ENCODE measurements at places on chromosomes 3 and 15.
A peak's percentile ranks its signal among the peaks of the same experiment; 100 is the strongest.

GRCh38 chr3:5198986-5199731 lies 11.7 kb downstream of the EDEM1 start:
- no peak for DNase-seq

DNA sequence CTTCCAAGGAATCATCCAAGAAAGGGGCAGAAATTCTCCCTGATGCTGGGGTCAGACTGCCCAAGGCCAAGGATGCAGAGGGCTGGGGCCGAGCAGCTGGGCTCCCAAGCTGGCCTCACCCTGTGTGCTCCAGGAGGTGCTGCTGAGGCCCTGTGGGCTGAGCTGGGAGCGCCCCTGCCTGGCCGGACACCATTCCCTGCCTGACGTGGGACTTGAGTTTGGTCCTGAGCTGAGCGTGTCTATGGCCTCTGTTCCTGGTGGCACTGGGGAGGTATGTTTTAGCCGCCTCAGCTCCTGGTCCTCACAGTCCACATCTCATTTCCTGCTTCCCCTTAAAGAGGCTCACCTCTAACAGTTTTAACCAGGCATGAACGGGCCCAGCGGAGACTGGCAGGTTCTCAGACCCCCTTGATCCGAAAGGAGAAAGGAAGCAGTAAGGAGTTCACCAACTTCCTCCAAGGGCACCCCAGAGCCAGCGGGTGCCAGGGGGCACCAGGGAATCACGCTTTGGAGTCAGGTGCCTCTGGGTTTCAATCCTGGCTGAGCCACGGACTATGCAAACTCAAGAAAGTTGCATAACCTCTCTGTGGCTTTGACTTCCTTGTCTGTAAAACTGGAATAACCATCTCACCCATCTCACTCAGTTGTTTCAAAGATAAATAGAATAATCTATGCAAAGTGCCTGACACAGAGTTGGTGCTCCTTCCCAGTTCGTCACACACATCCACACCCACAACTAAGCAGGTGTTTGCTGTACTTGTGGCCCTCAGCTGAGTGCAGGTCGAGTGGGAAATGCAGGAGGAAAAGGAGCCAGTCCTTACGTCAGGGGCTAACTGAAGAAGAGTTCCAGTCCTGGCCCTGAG lies 48.6 kb downstream of the SLC12A8 start:
- DNase-seq: peak; percentile 58

DNA sequence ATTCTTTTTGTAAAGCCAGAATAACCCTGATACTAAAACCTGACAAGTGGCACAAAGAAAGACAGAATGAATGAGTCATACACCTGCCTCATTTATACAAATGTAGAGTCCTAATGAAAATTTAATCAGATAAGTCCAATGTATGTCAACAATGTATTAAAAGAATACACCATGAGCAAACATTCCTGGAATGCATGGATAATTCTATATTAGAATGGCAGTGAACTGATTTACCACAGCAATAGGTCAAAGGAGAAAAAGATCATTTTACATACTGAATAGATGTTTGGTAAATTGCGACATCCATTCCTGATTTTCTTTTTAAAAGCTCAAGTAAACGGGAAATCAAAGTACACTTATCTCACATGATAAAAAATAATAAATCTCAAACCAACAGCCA lies 11.2 kb upstream of the LOXL1 start:
- no peak for DNase-seq

DNA sequence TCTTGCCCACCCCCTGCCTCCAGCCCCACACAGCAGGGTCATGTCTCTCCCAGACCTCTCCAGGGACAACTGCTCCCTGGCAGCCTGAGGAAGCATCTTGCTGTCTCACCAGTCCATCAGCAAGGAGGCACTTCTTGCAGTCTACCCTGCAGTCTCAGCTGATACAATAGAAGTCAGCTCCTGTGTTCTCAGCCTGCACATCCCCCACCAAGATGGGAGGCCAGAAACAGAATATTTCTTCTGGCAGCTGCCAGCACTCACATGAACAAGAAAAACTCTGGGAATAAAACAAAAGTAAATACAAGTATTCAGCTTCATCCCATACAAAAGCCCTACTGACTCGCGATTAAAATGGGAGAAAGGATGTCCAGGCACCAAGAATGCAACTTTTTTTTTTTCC lies 457.4 kb upstream of the PROK2 start:
- no peak for DNase-seq

DNA sequence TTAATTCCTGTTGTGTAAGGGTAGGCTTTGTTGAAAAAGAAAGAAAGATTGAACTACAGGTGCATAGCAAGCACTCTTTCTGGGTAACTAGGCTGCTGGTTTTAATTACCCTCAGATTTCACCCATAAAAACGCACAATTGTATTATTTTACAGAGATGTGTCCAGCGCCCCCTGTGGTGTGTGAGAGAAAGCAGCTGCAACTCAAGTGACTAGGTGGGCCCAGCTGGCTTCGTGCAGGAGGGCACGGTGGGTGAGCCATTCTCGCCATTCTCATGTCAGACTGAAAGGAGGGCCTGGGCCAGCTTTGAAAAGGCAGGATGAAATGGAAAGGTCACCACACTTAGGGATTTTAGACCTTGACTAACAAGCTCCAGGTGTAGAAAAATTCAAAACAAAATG lies 122.6 kb downstream of the LRIG1 start:
- DNase-seq: no peak

Measured in mucosa of descending colon (tissue), 3 donors.